ENCODE measurements at places on chromosomes 2 and 18.

GRCh38 chr18:45783097-45784075, 42.1 kb upstream of the SIGLEC15 start:
- no peak for DNase-seq

DNA sequence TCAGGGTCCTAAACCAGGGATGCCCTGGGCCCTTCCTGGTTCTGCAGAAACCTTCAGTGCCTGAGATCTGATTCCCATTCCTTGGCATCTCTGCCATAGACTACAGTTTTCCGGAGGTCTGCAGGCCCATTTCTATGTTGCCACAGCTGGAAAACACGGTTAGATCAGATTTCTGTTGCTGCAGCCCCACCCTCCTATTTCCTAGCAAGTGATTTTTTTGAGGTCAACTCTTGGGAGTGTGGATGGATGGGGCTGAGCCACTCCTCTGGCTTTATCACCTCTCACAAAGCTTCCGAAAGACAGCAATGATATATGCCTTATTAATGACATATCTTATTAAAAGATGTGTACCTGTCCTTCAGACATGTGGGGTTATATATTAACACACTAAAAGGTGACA, 56.3 kb downstream of the ZAP70 start:
- no peak for DNase-seq

GRCh38 chr2:105518897-105519296, 120.0 kb upstream of the FHL2 start:
- DNase-seq = no peak

- no peak for DNase-seq
Measured at GRCh38 chr2:219496825-219497494, 1.7 kb upstream of the GMPPA start.

- DNase-seq = peak; percentile 39
Measured at GRCh38 chr18:7566567-7567473, at the start of gene PTPRM. Gene PTPRM (plus strand): TSS chr18:7567316. CDS start chr18:7567819, 503 bp downstream.

DNA sequence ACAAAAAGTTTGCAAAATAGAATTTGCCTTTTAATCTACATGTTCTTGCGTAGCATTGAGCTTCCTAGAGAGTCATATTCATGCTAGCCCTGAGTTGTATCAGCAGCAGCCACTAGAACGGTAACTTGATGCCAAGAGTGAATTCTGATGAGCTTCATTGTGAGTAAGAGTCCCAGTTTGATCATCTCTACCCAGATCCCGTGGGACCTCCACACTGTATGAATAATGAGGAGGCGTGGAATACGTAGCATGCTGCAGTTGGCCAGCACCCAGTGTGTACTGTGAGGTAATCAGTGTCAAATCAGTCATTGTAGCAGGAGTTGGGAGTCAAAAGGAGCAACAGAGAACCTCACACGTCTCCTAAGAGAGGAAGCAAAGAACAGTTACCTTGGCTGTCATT, 197.9 kb downstream of the NEDD4L start:
- no peak for DNase-seq

GRCh38 chr2:220432645-220433044, 805.2 kb downstream of the SLC4A3 start:
- DNase-seq = no peak

DNA sequence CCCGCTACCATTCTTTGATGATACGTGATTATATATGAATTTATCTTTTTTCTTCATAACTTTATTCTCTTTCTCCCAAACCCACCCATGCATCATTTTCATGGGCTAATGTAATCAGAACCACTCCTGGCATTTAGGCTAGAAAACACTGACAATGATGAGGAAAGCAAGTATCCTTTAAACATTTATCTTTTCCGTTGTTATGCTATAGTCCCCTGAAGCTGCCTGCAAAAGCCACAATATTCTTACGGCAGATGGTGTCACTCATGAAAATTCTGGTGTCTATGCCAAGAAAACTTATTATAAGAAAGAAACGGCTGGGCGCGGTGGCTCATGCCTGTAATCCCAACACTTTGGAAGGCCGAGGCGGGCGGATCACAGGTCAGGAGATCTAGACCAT, 221.8 kb upstream of the CTAGE1 start:
- no peak for DNase-seq

- no peak for DNase-seq
Measured at GRCh38 chr18:8084160-8084559, 517.0 kb downstream of the PTPRM start.

- DNase-seq = no peak
Measured at GRCh38 chr2:108418416-108418815, 30.6 kb upstream of the GCC2 start.

DNA sequence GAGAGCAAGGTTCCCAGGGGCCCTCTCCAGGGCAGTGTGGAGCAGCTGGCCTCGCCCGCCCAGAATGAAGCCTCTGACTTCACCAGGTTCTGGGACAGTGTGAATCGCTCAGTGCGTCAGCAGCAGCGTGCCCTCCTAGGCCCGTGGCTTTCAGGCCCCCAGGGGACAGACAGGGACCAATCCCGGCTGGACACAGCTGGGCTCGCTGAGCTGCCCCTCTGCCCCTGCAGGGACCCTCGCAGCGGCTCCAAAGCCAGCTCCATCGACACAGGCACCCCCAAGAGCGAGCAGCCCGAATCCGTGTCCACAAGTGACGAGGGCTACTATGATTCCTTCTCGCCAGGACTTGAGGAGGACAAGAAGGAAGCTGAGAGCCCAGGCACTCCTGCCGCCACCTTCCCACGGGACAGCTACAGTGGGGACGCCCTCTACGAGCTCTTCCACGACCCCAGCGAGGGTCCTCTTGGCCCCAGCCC, 7.6 kb downstream of the AMER3 start:
- no peak for DNase-seq

GRCh38 chr2:131058920-131059319, 34.3 kb downstream of the FAM168B start:
- no peak for DNase-seq

GRCh38 chr2:150997066-150997465, 264.6 kb downstream of the RBM43 start:
- no peak for DNase-seq

DNA sequence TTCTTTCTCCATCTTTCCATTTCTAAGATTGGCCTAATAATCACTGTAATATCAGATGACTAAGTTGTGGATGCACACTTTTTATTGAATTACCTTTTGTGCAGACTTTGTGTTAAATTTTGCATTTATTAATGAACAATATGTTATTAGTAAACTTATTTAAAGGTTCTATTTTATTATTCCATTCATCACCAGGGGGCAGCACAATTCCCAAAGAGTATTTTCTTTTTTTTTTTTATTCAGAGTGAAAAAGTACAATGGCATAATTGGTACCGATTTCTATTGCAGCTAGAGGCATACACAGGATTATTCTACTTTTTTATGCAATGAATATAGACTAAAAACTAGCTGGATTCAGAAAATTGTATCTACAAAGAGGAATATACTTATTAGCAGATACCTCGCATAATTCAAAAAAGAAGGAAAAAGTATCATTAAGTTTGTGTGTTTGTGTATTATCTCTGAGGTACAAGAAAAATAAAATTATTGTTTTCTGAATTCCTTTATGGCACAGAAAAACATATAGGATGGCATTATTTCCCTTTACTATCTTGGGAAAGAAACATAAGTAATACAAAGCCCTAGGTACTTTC, 390.6 kb downstream of the ERBB4 start:
- no peak for DNase-seq

GRCh38 chr2:138355244-138355643, 146.3 kb upstream of the SPOPL start:
- DNase-seq = no peak

GRCh38 chr2:157256626-157257025, 879 bp upstream of the GALNT5 start:
- DNase-seq = peak; percentile 70

All from GM06990 (cell line).